ENCODE measurements at places on chromosomes 2 and 18.

DNA sequence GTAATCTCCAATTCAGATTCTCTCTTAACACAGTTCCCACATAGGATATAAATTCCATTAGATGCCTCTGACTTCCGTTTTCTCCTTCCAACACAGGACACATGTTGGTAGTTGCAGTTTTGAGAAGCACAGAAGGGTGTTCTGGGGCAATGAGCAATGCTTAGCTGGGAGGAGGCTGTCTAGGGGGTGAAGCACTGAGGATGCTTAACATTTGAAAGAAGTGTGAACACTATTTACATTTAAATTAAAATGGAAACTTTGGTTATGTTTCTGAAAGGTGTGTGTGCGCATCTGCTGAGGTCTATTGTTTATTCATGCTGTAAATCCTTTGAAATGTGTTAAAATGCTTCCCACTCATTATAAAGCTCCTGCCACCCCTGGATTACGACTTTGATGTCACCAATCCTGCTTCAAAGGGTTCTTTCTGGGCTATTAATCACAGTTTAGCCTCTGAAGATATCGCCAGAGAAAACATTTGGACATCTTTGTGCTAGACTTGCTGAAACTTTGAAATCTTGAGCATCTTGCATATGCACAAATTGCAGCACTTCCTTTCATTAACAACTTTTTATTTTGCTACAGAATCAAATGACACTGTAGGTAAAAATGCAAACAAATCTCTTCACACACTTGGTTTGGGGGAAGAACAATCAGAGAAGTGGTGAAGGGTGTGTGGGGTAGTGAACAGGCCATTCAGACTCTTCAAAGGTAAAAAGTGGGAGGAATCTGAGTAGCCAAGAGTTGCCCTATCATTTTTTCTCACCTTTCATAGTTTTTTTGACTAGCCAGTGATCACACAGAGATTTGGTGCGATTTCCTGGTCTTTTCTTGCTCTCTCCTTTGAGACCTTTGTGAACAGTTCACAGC, 258.4 kb downstream of the MYO3B start:
- DNase-seq, result no peak

GRCh38 chr18:66615176-66615575, 11.3 kb upstream of the CDH19 start:
- DNase-seq, result no peak

DNA sequence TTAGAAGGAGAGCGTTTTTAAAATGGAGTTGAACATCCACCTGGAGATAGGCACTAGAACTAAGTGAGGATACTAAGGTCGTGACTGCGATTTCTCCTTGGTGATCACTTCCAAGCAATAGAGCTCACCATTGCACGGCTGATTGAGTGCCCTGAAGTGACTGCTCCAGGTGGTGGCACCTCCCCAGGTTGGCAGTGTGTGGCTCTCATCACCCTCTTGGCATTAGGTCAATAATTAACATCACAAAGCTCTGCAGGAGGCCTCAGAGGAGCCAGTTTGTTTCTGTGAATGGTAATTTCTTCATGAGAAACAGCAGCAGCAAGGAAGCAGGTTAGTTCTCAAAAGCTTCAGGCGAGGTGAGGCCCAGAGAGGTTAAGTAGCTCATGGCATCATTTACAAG, 259.6 kb downstream of the CLIP4 start:
- no peak for DNase-seq

- DNase-seq, result no peak
Observed at GRCh38 chr2:66201242-66201641, 233.7 kb upstream of the MEIS1 start.

DNA sequence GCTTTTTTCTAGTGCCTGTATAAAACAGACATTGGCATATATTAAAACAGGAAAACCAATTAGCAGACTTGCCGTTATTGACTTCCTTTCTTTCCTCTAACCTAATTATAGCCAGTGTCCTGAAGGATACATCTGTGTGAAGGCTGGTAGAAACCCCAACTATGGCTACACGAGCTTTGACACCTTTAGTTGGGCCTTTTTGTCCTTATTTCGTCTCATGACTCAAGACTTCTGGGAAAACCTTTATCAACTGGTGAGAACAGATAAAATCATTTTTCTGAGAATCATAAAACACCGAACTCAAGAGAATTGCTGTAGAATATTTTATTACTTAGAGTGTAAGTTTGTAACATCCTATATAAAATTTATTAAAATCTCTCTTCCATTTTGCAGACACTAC, 74.3 kb downstream of the SCN2A start:
- no peak for DNase-seq

GRCh38 chr18:13574761-13575160, 151.6 kb downstream of the FAM210A start:
- DNase-seq, result no peak
